ENCODE measurements at places on chromosomes 2 and 18.

DNA sequence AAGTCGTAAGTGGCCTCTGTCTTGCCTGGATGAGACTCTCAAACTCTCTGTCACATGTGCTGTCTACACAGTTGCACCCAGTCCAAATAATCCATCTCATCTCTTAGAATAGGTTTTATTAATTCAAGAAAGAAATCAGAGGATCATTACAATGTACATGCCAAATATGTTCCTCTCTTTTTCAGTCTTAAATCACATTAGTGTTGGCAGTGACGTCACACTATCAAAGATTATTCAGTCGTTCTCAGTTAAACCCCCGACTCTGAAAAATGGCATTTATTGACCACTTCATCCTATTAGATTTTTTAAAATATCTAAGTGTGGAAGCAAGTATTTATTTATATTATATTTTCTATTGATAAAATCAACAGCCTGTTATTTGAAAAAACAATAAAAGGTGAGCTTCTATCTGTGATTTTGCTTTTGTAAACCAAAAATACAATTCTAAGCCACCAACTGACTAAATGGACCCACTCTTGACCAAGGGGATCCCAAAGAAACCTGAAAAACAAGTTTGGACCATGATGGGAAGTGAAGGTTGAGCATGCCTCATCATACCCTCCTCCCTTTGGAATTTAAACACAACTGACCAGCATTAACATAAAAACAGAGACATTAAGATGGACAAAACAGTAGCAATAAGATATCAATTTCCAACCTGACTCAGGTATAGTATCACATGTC, 1894.4 kb upstream of the LRRTM1 start:
- DNase-seq = no peak

- peak; percentile 63 for DNase-seq
Measured at GRCh38 chr2:215973954-215974699, 39.2 kb downstream of the MREG start.

GRCh38 chr18:44309185-44309584, 371.5 kb upstream of the SETBP1 start:
- DNase-seq = no peak

DNA sequence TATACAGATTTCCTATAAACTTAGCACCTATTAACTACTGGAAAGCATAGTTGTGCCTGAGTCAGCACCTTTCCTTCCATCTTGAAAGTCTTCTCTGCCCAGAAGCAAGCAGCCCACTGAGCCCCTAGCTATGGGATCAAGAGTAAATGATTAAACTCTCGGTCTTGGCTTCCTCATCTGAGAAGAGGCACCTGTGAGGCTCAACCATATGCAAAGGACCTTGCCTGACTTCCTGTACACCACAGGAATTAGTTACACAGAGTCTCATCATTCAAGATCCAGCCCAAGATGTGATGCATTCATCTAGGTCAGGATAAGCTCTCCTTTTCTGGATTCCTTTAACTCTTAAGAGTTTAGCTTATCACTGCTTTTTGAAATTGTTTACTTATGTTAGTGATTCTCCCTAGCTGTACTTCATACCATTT, 96.0 kb downstream of the CDH2 start:
- DNase-seq = no peak

GRCh38 chr2:159792599-159792998, 5.4 kb downstream of the CD302 start:
- no peak for DNase-seq

DNA sequence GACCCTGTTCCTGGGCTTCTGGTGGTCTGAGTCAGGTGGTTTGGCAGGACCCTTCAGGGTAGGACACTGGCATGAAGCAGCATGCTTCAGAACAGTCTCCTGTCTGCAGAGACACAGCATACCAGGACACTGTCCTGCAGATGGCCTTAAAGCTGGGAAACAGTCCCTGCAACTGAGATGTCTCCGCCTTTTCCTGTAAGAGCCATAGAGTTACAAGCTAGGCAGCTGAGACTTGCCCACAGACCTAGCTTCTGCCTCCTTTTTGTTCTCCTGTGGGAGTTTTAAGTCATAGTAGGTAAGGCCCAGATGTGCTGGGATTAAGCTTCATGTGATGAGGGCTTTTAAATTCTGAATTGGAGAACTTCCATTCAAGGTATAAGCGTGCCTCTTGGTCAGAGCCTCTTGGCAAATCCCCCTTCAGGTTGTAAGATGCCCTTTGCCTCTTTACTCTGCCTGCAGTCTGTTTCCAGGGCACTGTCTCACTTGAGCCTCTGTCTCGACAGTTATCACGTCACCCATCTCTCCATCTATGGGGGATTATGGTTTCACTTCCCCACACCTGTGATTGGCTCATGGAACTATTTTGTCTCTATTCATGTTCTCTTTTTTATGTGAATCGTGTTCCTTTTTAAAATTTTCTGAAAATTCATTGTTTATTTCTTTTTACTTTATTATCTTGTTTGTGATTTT, 51.8 kb downstream of the COA5 start:
- no peak for DNase-seq
